ENCODE measurements at places on chromosomes 11 and 22.

- DNase-seq: no peak
Observed at GRCh38 chr11:36271794-36272407, 17.3 kb downstream of the COMMD9 start.

DNA sequence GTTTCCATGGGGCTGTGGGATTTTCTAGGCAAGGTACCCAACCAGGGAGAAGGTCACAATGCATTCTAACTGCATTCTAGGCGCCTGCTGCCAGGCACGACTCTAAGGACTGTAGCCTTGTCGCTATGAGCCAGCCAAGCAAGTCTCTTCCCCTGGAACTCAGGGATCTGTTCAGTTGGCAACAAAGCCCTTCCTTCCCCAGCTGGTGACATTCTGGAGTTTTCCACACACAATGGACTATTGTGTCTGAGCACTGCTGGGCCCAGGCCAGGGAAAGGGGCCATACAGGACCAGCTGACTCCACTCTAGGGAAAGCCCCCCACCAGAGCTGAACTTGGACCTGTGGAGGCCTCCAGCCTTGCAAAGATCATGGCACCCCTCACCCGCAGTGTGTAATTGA, 116.8 kb downstream of the RRAS2 start:
- no peak for DNase-seq

- no peak for DNase-seq
Observed at GRCh38 chr11:7196396-7197146, 55.1 kb upstream of the SYT9 start.

DNA sequence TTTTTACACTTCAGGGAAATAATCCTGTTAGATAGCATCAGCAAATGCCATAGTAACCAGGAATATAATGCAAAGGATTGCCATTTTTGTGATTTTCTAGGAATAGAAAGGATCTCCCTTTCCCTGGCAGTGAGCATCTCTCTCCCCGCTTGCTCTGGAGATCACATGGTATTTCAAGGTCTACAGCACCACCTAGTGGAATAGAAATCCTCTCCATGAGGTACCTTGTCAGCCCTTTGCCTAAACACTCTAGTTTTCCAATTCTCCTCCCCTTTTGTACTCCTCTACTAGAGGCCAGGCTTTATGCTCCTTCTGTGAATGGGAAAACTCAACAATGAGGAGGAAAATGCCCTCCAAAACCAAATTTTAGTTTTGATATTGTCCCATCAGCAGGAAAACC, 78.4 kb downstream of the XRRA1 start:
- DNase-seq: no peak

DNA sequence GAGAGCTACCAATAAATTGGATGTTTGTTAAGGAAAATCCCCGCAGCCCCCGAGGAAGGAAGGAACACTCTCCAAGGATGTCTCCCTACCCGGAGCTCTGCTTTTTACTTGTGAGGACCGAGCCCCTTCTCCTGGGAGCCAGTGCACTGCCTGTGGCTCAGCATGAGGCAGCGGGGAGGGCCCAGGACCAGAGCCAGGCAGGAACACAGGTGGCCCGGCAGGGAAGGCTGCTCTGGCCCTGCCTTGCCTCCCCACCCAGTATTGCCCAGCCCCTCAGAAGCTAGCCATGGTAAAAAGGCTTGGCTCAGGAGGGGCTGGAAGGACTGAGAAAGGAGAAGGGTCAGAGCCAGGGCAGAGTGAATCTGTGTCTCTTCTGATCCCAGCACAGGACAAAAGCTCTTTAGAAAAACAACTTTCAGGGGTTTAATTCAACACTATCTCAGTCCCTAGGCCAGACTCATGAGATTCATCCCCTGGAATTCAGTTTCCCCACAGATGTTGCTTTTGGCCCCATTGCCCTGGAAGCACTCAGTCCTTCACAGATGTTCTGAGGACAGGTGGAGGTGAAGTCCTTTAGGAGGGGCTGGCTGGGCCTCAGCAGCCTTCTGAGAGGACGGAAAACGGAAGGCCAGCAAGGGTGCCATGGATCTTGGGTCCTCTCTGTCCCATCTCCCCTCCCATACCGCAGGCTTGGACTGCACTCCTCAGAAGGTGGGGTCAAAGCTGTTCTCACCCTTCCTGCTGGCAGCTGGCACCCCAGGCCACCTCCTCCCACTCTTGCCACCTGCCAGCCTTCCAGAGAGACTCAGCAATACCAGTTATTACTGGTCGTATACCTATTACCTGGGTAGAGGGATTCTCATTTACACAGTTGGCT, 318.9 kb downstream of the NTM start:
- no peak for DNase-seq

DNA sequence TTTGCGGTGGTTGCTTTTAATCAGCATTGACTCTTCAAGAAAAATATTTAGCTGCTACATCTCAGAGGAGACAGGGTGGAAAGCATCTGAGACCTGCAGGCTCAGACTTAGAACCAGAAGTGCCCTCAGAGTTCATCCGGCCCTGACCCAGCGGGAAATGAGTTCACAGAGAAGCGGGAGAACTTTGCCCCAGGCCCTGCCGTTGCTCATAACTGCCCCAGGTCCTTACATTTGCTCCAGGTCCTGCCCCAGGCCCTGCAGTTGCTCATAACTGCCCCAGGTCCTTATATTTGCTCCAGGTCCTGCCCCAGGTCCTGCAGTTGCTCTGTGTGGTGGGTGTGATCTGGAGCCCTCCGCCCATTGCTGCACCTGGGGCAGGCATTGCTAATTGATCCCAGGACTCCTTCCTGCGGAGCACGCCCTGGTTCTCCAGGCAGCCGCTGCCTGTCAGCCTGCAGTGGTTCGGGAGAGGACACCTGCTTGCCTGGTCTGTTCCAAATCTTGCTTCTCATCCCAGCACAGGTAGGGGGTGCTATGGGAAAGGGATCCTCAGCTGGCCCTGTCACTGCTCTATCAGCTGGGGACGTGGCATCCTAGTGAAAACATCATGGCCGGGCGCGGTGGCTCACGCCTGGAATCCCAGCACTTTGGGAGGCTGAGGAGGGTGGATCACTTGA, 58.1 kb upstream of the PPP6R3 start:
- DNase-seq: no peak

- no peak for DNase-seq
Observed at GRCh38 chr11:115349335-115350017, 154.7 kb downstream of the CADM1 start.
